Chondrocyte (in vitro differentiated cells): ENCODE measurements at places on chromosomes 4 and X. TPM values are rescaled to one million over a fixed set of nuclear protein-coding genes. Genes with fewer than 3 reads are reported as not detected.

DNA sequence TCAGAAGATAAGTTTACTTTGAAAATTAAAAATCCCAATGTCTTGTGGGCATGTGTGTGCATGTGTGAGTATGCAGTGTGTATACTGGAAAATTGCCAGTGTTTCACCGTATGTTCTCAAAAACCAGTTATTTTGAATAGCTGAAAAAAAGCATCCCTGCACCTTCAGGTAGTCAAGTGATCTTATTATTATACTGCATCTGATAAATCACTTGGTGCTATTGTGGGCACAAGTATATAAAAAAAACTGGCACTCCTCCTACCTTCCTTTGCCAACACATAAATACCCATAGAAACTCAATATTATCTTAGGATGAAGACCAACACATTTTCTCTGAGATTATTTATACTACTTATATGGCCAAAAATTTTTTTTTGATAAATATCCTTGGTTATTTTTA, 91.5 kb upstream of the MAP9 start:
- no peaks in the 10 kb centered on the region for H3K27me3 ChIP-seq
- no peak overlapping the region for H3K4me3 ChIP-seq
- H3K27ac ChIP-seq: no peak overlapping the region
- H3K4me1 ChIP-seq: peaks cover 42% of the 10 kb centered on the region
- DNase-seq: no peak

- H3K4me1 ChIP-seq: peaks cover 20% of the 10 kb centered on the region
- no peak overlapping the region for H3K4me3 ChIP-seq
- no peak overlapping the region for H3K27ac ChIP-seq
- H3K27me3 ChIP-seq: no peaks in the 10 kb centered on the region
- DNase-seq: no peak
Observed at GRCh38 chrX:40853816-40854123, 118.4 kb upstream of the MED14 start.

DNA sequence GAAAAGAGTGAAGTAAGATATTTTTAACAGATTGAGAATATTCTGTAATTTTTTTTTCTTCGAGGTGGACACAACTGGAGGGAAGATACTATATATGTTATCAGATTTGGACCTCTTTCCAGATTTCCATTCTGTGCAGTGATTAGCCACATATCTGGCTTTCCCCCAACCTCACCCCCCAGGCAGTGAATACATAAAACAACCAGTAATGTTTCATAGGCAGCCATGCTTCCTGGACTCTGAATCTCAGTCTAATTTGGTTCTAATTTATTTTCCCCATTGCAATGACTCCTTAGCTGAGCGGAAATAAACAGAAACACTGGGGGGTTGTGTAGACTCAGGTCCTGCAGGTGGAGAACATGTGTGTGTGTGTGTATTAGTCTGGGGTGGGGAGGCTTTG, 226.5 kb downstream of the FBXW7 start:
- H3K27me3 ChIP-seq: peaks cover 40% of the 10 kb centered on the region
- H3K4me3 ChIP-seq: no peak overlapping the region
- H3K36me3 ChIP-seq: peaks cover 1% of the 10 kb centered on the region
- H3K27ac ChIP-seq: no peak overlapping the region

DNA sequence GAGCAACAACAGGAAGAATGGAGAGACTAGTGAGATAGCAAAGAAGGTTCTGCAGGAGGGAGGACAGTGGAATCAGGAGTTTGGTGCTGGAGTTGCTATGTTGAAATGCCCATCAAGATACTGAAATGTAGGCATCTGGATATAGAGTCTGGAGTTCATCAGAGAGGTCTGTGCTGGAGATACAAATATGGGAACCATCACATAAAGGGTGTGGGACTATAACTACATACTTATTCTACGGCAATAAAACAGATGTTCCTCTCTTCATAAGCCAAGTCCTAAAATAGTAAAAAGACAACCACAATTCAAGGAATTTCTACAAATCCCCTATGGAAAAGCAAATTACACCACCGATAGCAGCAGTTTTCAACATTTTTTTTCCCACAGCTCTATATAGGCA, 1.6 kb downstream of the MED14 start:
- no peaks in the 10 kb centered on the region for H3K27me3 ChIP-seq
- H3K4me3 ChIP-seq: peak overlapping the region; percentile 80
- H3K36me3 ChIP-seq: no peaks in the 10 kb centered on the region
- peaks cover 48% of the 10 kb centered on the region for H3K4me1 ChIP-seq
- no peak for DNase-seq
- H3K27ac ChIP-seq: peak overlapping the region; percentile 60

DNA sequence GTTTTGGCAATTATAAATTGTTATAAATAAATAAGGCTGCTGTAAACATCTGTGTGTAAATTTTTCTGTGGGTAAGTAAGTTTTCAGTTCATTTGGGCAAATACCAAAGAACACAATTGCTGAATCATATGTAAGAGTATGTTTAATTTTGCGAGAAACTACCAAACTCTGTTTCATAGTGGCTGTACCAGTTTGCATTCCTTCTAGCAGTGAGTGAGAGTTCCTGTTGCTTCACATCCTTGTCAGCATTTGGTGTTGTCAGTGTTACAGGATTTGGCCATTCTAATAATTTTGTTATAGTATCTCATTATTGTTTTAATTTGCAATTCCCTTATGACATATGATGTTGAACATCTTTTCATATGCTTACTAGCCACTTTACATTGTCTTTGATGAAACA, 48.4 kb downstream of the ARFIP1 start:
- H3K36me3 ChIP-seq: peaks cover 4% of the 10 kb centered on the region
- H3K27ac ChIP-seq: peak overlapping the region; percentile 3
- H3K4me3 ChIP-seq: no peak overlapping the region
- DNase-seq: no peak
- no peaks in the 10 kb centered on the region for H3K4me1 ChIP-seq

DNA sequence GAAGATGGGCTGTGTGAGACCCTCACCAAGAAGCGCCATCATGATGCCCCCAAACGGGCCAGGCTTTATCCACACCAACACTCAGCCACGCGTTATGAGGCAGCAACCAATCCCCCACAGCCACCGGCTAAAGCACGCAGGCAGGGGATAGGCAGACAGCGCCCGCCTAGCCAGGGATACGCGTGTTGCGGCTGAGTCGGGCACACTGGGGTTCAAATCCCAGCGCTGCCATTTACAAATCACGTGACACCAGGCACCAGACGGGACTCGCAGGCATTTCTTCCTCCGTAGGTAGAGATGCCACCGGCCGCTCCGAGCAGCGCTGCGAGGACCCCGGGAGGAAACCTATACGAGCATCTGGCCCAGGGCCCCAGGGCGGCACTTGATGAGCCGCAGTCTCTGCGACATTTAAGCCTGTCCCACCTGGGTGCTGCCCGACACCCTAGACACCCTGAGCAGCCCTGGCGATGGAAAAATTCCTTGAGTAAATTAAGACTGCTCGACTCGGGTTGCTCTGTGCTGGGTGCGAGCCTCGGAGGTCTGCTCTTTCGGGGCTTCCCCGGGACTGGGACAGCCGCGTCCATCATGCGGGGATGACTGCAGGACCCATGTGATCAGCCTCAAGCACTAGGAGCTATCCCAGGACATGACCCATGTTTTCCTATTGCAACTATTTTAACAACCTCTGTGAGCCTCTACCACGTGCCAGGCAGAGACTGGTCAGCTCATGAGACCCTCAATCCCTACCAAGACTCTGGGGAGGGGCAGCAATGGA, 6.3 kb downstream of the ABLIM2 start:
- no peak for DNase-seq
- no peaks in the 10 kb centered on the region for H3K4me1 ChIP-seq
- peaks cover 37% of the 10 kb centered on the region for H3K27me3 ChIP-seq

- H3K36me3 ChIP-seq: no peaks in the 10 kb centered on the region
- peak overlapping the region; percentile 45 for H3K27ac ChIP-seq
- no peak overlapping the region for H3K4me3 ChIP-seq
Observed at GRCh38 chrX:149074398-149074797, 430.7 kb downstream of the IDS start.

DNA sequence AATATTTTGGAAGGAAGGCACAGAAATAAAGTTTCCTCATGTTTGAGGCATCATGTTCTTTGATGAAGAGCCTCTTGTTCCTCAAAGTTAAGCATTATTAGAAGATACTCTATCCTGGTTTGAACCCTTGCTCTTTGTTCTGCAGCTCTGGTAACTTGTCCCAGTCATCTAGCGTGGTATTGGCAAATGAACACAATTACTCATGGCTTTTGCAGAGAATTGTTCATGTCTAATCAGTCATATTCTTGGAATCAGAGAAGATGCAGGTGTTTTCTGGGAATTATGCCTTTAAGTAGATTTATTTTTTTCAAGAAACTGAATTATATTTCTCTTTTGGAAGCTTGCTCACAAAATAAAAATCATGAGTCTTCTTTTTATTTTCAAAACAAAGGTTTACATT, 52.9 kb upstream of the HPGDS start:
- H3K27me3 ChIP-seq: no peaks in the 10 kb centered on the region
- no peak for DNase-seq
- H3K27ac ChIP-seq: no peak overlapping the region
- H3K36me3 ChIP-seq: no peaks in the 10 kb centered on the region
- no peak overlapping the region for H3K4me3 ChIP-seq
- no peaks in the 10 kb centered on the region for H3K4me1 ChIP-seq

DNA sequence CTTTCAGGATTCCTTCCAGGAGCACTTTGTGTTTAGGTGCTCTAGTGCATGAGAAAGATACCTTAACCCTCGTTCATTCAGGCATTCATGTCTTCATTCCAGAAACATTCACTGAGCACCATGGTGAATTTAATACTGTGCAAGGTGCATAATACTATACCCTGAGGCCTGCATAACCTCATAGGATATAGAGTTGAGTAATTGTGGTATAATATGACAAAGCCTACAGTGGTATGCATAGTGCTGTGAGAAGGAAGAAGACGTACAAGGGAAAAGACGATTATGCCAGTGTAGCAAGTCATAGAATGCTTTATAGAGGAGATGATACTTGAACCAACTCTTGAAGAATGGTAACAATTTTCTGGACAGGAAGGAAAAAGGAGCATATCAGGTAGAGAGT, 34.3 kb downstream of the MTM1 start:
- peaks cover 4% of the 10 kb centered on the region for H3K36me3 ChIP-seq
- H3K27ac ChIP-seq: no peak overlapping the region
- DNase-seq: no peak

DNA sequence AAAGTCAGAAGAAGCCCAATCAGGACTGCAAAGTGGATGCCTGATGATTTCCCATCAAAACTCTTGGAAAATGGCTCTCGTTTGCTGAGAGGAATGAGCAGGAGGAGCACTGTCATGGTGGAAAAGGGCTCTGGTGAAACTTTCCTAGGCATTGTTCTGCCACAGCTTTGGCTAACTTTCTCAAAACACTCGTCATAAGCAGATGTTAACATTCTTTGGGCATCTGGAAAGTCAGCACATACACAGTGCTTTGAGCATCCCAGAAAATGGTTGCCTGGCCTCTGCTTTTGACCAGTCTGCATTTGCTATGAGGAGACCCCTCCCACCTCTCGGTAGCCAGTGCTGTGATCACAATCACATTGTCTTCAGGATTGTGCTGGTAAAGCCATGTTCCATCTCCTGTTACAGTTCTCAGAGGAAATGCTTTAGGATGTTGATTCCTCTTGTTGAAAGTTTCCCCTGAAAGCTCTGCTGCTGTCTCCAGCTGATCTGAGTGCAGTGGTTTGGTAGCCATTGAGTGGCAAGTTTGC, 25.2 kb upstream of the TBC1D14 start:
- peaks cover 17% of the 10 kb centered on the region for H3K4me1 ChIP-seq
- peaks cover 21% of the 10 kb centered on the region for H3K36me3 ChIP-seq
- no peaks in the 10 kb centered on the region for H3K27me3 ChIP-seq
- H3K27ac ChIP-seq: no peak overlapping the region
- peak; percentile 7 for DNase-seq

- no peaks in the 10 kb centered on the region for H3K27me3 ChIP-seq
- H3K36me3 ChIP-seq: no peaks in the 10 kb centered on the region
- H3K4me1 ChIP-seq: peaks cover 2% of the 10 kb centered on the region
Observed at GRCh38 chr4:77785669-77786068, 33.5 kb downstream of the CNOT6L start.

DNA sequence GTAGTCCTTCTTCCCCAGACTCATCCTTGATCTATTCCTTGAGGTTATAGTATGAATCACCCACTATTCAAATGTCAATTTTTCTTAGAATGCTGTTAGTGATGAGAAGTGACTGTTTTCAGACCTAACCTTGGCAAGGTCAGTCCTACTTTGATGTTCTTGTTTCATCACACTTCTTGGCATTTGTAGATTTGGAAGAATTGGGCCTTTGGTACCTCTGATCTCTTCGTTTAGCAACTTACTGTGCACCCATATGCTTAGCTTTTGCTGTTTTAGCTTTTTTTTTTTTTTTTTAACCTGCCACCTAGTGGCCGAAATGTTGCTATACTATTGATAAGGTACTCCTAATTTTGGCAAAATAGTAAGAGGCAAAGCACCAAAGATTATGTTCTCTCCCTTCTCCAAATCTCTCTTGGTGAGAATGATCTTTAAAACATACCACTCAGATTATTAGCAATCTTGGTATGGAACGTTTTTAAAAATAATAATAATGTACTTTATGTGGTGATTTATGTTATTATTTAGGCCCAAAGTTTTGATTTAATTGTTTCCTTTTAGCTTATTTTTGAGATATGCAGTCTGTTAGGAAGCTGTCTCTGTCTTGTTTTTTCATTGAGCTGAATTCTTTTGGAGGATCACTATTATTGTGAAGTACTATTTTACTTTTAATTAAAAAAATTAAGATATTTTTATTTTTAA, 16.6 kb downstream of the DCK start:
- DNase-seq: no peak
- no peak overlapping the region for H3K27ac ChIP-seq
- peaks cover 17% of the 10 kb centered on the region for H3K4me1 ChIP-seq
- H3K4me3 ChIP-seq: no peak overlapping the region
- H3K27me3 ChIP-seq: no peaks in the 10 kb centered on the region
- H3K36me3 ChIP-seq: peaks cover 6% of the 10 kb centered on the region

GRCh38 chr4:139684351-139684750, 18.7 kb downstream of the MGST2 start:
- no peak for DNase-seq
- H3K4me3 ChIP-seq: no peak overlapping the region
- H3K27ac ChIP-seq: no peak overlapping the region
- peaks cover 24% of the 10 kb centered on the region for H3K4me1 ChIP-seq

DNA sequence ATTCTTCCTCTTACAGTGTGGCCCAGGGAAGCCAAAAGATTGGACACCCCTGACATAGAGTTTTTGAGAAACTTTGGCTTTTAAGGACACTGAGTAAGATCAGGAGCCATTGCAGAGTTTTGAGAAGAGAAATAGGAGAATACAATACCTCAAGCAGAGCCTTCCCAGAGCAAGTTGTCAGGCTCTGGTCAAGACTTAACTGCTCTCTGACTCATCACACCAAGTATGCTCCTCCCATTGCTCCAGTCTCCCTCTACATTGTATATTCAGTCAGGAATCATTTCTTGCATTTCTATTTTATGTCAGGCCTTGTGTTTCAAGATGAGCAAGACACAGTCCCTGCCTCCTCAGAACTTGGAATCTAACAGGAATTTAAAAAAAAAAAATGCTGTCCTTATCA, 176.4 kb upstream of the FMR1 start:
- no peak for DNase-seq
- no peaks in the 10 kb centered on the region for H3K27me3 ChIP-seq
- H3K4me3 ChIP-seq: no peak overlapping the region
- H3K27ac ChIP-seq: no peak overlapping the region
- no peaks in the 10 kb centered on the region for H3K36me3 ChIP-seq

- DNase-seq: no peak
- no peak overlapping the region for H3K27ac ChIP-seq
- H3K4me1 ChIP-seq: no peaks in the 10 kb centered on the region
Observed at GRCh38 chrX:106874075-106874474, 29.1 kb downstream of the RIPPLY1 start.

Gene ARHGEF6
- total RNA-seq: 11.8 to 13.8 TPM (median 12.2 TPM) in 3 replicates

Gene CLCN4
- 2.2 to 4.2 TPM (median 4.2 TPM) in 3 replicates for total RNA-seq

Gene LGI2
- total RNA-seq: 0.30 to 0.85 TPM (median 0.36 TPM) in 3 replicates

Gene EFHC2
- total RNA-seq: not detected in 3 replicates

Gene PPP4R3C
- not detected in 3 replicates for total RNA-seq

Gene ACE2
- total RNA-seq: not detected in 3 replicates

Gene RPL39
- 1,187 to 1,330 TPM (median 1,209 TPM) in 3 replicates for total RNA-seq

Gene AFM
- not detected in 3 replicates for total RNA-seq

Gene FGG
- total RNA-seq: not detected in 3 replicates
